ENCODE measurements at places on chromosomes 4 and X.
A peak's percentile ranks its signal among the peaks of the same experiment; 100 is the strongest.

DNA sequence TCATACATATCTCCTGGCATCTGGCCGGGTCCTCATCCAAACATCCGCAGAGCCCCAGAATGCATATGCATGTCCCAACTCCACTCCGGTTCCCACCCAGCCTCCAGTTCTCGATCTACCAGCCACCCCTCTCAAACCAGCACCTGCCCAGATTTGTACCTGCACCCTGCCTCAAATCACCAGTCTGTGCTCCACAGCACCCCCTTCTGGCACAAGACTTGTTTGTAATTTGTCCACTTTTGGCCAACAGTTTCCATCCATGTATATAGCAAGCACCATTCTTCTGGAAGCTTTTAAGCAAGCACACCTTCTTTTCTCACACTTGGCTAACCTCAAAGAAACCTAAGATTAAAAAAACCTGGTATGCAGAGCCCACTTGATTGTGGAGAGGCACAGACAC is 644.1 kb downstream of the MID1IP1 start:
- no peaks in the 10 kb centered on the region for H3K36me3 ChIP-seq
- H3K27me3 ChIP-seq = 0 out of 2 replicates have a peak, but pooled peaks cover 7% of the 10 kb centered on the region
- no peak overlapping the region for H3K4me3 ChIP-seq
- H3K27ac ChIP-seq = no peak overlapping the region
- DNase-seq = peak; percentile 13

DNA sequence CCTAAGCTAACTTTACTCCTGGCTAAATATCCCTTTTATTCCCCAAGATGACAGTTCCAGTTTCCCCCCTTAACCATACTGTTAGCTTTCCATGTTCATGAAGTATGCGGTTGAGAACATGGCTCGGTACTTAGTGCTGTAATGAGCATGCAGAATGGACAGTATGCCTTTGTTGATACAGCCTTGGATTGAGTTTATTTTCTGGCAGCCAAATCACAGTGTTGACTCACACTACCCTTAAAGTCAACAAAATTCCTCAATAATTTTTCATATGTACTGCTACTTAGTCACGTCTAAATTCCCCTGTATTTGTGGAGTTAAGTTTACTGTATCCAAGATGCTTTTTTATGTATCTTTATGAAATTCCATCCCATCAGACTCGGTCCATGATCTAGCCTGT is 1.4 kb upstream of the VEGFC start:
- peaks cover 9% of the 10 kb centered on the region for H3K36me3 ChIP-seq
- DNase-seq = peak; percentile 91

DNA sequence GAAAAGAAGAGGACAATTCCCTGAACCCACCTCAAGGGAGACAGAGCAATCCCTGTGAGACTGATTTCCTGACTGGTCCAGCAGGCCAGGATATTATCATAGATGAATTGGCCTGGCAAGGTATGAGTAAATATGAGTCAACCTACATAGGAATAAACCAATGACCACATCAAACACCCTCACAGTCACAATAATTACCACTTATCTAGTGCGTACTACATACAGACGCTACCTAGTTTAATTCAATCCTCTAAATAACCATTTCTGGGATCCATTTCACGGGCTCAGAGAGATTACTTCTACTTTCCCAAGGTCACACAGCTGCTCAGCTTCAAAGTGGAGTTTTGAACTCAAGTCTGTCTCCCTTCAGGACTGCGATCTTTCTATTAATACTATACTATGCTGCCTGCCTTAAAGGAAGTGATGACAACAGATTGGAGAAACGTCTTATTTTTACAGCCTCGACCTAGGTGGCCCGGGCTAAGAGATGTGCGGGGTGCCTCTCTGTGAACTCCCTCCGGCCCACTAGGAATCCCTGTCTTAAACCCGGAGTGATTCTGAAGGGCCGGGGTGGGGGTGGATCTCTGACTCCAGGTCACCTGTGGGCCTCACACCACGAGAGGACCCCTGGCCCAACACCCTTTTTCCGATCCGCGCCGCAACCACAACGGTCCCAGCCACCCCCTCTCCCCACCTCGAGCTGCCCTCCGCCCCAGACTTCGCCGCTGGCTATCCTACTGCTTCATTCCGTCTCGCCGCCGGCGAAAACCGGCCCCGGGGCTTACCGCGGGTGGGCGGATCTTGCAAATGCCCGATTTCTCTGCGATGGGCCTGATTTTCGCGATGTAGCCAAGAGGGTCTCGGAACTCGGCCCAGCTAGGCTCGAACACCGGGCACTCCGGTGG is 800 bp downstream of the KDM5C start:
- H3K36me3 ChIP-seq = peaks cover 19% of the 10 kb centered on the region
- peak overlapping the region; percentile 76 for H3K27ac ChIP-seq
- peak overlapping the region; percentile 97 for H3K4me3 ChIP-seq
- H3K4me1 ChIP-seq = peaks cover 29% of the 10 kb centered on the region

GRCh38 chr4:3683077-3683743 is 83.0 kb upstream of the ADRA2C start:
- no peak overlapping the region for H3K4me3 ChIP-seq
- no peaks in the 10 kb centered on the region for H3K36me3 ChIP-seq
- H3K4me1 ChIP-seq = no peaks in the 10 kb centered on the region
- peaks cover 10% of the 10 kb centered on the region for H3K27me3 ChIP-seq
- no peak overlapping the region for H3K27ac ChIP-seq

DNA sequence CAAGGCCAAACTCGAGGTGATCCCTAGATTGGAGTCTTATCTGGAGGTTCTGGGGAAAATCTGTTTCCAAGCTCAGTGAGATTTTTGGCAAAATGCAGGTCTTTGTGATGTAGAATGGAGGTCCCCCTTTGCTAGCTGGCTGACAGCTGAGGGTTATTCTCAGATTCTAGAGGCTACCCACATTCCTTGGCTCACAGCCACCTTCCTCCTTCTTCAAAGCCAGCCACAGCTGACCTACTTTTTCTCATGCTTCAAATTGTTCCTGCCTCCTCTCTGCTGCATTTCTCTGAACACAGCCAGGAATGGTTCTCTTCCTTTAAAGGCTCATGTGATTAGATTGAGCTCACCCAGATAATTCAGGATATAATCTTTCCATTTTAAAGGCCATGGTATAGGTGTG is 86.9 kb downstream of the VCX3A start:
- no peak for DNase-seq
- no peak overlapping the region for H3K27ac ChIP-seq
- no peaks in the 10 kb centered on the region for H3K4me1 ChIP-seq
- H3K27me3 ChIP-seq = no peaks in the 10 kb centered on the region
- H3K4me3 ChIP-seq = no peak overlapping the region
- H3K36me3 ChIP-seq = no peaks in the 10 kb centered on the region

All from PC-3 (cell line).